GM12892 (cell line): ENCODE measurements at places on chromosomes 2 and 18.

DNA sequence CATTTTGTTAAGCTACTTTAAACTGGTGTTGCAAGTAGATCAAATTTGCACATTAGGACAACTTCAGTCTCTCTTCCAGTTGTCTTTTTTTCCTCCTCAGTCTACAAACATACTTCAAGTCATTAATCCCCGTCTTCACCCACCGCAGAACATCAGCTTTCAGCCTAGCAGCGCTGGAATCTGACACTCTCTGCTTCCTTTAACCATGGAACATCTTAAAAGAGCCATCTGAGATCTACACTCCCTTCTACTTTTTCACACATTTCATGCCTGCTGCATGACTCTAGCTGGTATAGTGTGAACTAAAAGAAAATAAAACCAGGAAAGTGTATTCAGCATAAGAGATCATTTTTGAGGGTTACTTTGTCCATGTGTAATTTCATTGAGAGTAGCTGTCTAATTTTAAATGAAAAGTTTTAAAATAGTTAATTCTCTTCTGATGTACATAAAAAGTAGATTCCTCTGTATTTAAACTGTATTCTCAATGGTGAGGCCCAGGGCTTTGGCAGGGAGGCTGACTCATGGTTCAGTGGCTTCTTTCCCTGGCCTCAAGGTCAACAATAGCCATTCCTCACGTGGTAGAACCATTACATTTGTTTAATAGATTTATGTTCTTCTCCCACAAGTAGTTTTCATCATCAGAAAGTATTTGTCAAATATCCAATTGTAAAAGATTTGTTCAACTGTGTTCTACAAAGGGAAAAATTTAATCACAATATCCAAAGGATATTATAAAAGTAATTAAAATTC, 16.5 kb downstream of the SGPP2 start:
- no peak for DNase-seq

- no peak for DNase-seq
Observed at GRCh38 chr2:52475590-52475989, 1292.0 kb upstream of the CHAC2 start.

DNA sequence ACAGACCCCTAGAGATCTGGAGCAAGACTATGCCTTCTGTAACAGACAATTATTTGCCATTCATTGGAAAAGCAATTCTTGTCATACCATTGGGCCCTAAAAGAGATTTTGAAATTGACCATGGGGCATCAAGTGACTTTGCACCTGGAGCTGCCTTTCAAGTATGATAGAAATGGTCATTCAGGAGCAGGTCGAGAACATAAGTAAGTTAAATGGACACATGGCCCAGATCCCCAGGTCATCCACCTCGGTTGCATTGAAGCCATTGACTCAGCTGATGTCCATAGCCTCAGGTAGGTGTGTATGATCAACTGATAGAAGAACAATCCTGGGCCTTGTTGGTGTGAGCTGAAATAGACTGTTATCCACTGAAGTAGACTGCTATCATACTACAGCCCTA, 19.3 kb downstream of the CHCHD5 start:
- DNase-seq, result no peak

DNA sequence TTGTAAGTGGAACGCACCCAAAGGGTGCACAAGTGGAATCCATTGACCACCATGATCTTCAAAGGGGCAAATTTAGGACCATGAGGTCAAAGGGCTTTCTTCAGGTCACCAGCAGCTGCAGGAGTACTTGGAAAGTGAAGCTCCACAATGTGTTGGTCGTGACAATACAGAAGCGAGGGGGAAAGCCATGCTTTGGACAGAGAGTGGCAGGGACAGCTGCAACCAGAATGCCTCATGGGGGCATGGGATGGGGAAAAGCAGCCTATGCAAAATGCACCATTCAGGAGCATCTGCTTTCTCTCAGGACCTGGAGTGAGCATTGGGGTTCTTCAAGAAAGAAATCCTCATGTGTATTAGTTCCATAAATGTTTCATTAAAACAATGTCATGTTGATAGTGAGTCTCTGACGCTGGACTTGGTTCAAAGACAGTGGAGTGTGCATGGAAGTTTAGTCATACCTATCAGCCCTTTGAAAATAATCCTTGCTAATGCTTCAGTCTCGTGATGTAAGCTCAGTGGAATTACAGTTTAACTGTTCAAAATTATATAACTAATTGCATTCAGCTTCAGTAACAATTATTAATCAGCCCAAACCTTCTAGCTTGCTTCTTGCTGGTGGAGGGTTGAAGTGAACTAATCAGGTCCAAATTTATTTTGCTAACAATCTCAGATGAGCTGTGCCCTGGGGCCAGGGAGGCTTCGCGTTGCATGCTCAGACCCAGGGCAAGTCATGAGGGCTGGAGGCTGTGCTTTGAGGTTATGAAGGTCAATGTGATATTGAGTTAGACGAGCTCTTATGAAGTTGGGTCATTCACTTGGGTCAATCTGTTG, 41.6 kb downstream of the ACKR3 start:
- DNase-seq, result no peak

GRCh38 chr2:106944215-106944614, 58.2 kb upstream of the ST6GAL2 start:
- no peak for DNase-seq

DNA sequence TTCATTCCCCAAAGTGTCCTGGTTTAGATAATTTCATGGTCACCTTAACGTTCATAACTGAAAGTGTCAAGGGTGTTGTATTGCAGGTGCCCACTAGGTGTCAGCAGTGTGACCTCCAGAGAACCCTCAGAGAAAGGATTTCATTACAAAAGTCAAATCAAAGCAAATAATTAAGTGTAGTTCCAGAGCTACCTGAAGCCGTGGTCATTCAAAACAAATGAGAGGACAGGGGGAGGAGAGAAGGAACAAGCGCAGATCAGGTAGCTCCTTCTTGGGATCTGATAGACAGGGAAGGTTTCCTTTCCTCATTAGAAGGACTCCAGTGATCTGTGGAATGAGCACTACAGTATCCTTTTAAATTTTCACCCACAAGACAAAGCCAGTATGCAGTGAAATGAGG, at the start of gene SLC9A4:
SLC9A4 (plus strand) TSS at position 207 of the 400 bp plus-strand sequence. CDS start 534 bp downstream, outside the sequence.
- DNase-seq, result no peak

- DNase-seq, result no peak
Observed at GRCh38 chr2:35510636-35511035, 844.9 kb upstream of the CRIM1 start.

- no peak for DNase-seq
Observed at GRCh38 chr2:162385536-162385935, 41.6 kb downstream of the GCA start.

DNA sequence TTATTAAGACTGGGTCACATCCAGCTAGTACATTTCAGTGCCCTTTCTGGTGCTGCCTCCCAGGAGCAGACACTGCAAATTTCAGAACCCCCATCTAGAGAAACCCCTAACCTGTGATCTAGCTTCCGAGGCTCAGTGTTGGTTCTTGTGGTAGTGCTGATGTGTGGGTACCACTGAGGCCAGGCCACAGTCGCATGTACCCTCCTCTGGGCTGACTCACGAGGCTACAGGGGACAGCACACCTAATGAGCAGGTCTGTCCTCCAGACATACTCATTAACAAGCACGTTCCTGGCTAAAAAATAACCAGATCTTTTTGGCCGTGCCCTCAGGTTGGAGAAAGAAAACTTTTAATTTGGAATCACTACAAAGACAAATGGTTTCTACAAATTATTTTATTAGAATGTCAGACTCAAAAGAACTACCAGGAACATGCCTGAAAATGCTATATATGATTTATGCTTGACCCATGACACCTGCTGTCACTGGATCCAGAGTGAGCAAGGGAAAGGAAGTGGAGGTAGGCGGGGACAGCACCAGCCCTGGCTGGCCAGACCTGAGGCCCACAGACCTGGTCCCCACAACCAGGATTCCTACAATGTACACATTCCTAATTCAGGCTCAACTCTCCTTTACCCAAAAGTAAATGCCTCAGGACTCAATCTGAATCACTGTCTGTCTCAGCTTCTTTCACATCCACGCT, 8.5 kb downstream of the CIAO1 start:
- DNase-seq, result no peak

GRCh38 chr2:225074366-225074765, 32.1 kb upstream of the DOCK10 start:
- DNase-seq, result no peak

- DNase-seq, result no peak
Observed at GRCh38 chr2:56515399-56515798, 331.6 kb downstream of the CCDC85A start.

- DNase-seq, result no peak
Observed at GRCh38 chr2:140873915-140874531, 1256.8 kb downstream of the LRP1B start.

DNA sequence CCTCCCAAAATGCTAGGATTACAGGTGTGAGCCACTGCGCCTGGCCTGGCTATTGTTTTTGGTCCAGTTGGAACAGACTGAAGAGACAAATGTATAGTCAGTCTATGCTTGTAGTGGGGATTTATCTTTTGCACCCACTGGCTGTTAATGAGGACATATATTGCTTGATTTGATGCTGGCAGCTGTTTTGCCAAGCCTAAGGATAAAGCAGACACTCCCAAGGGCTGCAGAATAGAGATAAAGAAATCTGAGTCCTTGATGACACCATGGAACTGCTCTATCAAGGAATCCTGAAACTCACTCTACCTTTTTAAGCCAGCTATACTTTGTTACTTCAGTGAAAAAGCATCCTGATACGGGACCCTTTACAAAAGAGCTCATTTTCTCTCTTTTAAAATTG, 43.1 kb upstream of the ENOSF1 start:
- DNase-seq, result no peak

- no peak for DNase-seq
Observed at GRCh38 chr2:207164006-207164831, 1.5 kb downstream of the KLF7 start.

GRCh38 chr2:238220892-238221521, 17.5 kb upstream of the ILKAP start:
- DNase-seq, result no peak

GRCh38 chr2:152581360-152581759, 135.9 kb downstream of the PRPF40A start:
- DNase-seq, result no peak

- no peak for DNase-seq
Observed at GRCh38 chr2:83221258-83221657, 1237.8 kb downstream of the SUCLG1 start.

GRCh38 chr2:192087398-192087958, 107.3 kb downstream of the TMEFF2 start:
- DNase-seq, result no peak

DNA sequence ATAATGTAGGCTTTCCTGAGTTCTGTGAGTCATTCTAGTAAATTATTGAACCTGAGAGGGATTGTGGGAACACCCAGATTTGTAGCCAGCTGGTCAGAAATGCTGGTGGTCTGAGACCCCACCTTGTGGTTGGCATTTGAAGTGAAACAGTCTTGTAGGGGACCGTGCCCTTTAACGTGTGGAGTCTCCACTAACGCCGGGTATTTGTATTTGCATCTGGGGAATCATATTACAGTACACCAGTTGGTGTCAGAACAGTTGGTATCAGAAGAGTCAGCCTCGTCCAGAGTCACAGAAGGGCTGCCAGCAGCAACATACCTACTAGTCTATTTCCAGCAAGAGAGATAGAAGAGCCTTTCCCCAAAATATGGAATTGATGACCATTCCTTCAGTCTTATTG, 38.3 kb upstream of the PTPN4 start:
- no peak for DNase-seq

GRCh38 chr2:140122001-140122400, 1341.8 kb upstream of the NXPH2 start:
- DNase-seq, result no peak

GRCh38 chr18:49050452-49050851, 99.7 kb upstream of the SMAD7 start:
- no peak for DNase-seq

- no peak for DNase-seq
Observed at GRCh38 chr2:113000436-113000835, 4.8 kb upstream of the IL36A start.

GRCh38 chr18:62486290-62486964, 36.4 kb upstream of the ZCCHC2 start:
- DNase-seq, result no peak

DNA sequence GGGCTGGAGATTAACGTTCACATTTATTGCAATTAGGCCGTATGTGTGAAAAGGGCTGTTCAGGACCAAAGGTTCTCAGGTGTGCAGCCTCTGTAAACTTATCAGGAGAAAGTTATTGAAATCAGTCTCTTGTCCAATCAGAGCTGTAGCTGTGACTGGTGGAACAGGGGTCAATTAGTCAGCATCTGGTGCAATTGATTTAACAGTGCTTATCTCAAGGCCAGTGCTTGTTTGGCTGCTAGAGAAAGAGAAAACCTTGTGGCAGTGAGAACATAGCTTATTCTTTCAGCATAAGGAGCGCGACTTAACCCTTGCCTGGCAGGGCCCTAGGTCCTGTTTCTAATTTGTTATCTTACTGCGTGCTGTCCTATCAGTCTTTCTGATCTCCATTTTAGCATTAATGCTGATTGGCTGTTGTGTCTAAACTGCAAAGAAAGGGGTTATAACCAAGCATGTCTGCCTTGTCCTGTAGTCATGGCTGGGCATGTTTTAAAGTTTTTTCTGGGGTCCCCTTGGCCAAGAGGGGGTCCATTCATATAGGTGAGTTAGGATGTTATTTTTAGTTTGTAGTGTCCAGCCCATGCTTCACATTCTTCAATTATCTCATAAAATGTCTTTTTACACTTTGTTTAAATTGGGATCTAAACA, 66.4 kb downstream of the CYB5A start:
- DNase-seq, result no peak
